ENCODE measurements at places on chromosomes 3 and 15.

- no peak for DNase-seq
These were observed 185.3 kb downstream of the CACNA2D3 start for GRCh38 chr3:54307566-54308180.

DNA sequence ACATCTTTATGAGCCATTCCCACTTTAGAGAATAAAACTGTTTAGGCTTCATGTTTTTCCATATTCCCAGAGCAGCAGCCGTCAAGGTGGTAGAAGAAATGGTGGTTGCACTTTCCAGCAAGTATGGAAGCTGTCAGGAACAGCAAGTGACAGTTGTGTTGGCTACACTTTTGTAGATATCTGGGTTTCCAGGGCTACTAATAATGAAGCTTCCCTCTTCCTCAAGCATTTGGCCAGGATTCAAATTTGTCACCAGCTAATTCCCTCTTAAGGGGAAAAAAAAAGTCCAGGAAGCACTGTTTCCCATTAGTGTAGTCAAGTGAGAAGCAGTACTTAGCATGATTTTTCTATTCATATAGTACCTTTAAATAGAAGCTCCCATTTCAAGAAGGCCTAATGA lies 252.8 kb downstream of the IGSF11 start:
- no peak for DNase-seq

DNA sequence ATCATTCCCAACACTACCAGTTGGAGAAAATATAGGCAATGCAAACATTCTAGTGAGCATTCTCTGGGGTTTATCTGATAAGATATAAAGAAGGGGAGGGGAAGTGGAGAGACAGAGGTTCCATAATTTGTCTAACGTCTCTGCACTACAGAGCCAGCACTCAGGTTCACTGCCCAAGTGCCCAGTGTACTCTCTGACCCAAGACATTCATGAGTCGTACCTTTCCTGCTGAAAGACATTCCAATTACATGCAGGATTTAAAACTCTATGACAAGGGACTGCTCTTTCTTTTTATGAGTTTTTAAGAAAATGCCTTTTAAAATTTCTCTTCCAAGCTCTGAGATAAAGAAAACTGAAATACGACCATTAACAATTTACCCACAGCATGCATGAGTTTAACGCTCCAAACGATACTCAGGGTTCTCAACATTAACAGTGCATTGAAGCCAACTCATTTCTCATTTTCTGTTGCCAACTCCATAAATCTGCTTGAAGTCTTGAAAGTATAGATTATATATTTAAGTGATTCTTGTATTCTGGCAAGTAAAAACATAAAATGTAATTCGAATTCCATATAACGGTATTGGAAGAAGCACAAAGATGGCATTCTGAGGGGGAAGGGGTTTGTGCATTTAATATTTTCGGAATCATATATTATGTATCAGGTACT lies 193.4 kb downstream of the SUCLG2 start:
- no peak for DNase-seq

DNA sequence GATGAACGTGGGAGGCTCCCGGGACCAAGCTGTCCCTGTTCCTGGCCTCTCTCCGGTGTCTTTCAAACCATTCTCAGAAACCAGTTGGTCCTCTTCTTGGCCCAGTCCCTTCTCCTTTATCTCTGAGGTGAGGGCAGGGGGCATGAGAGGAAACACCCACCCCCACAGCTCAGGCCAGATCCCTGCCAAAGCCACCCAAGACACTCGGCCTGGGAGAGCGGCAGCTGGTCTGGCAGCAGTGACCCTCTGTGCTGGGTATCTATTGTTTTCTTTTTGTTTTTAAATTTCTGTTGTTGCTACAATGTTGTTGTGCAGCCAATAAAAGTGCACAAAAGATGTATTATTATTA lies 27.3 kb downstream of the ACSBG1 start:
- DNase-seq = no peak

DNA sequence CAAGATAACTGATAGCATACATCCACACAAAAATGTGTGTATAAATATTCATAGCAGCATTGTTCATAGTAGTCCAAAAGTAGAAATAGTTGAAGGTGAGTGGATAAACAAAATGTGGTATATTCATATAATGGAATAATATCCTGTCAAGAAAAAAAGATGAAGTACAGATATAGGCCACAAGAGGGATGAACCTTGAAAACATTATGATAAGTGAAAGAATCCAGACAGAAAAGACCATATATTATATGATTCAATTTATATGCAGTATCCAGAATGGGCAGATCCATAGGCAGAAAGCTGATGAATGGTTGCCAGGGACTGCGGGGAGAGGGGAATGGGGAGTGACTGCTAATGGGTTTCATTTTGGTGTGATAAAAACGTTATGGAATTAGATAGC lies 54.3 kb upstream of the TNIK start:
- DNase-seq = no peak

DNA sequence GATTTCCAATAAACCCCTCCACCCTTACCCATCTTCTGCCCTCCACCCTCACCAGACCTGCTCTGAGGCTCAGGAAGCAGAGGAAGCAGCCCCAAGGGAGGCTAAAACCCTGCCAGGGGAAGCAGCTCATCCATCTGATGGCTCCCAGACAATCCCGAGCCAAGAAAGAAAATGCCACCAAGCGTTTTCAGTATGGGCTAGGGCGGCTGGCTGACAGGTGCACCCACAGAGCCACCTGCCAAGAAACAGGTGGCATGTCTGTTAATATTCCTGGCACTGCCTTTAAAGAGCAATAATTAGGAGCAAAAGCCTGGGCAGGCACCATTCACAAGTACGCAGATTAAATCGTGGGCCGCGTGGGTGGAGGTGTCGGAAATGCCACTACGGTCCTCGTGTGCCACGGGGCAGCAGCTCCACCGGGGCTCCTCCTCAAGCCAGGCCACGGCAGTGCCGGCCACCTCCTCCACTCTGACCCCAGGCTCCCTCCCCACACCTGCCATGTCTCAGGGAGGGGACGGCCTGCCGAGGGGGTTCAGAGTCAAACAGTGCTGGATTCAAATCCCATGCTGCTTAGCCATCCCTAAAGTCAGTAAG lies 23.9 kb upstream of the GRIP2 start:
- DNase-seq = no peak

DNA sequence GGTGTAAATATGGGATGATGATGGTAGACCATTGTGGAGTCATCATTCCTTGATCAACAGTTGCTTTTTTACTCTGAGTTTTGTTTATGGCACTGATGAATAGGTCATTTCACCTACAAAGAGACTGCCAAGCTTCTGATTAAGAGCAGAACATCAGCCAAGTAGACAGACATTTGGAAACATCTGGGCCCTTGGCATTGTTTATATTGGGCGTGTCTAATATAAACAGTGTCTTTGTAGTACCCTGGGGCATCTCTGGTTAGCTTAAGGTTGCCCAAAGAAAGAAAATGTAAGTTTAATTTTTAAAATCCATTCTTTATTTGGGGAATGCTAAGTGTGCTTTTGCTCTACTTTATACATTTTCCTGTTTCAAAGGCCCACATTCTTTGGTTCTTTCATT lies 377.0 kb downstream of the FEZF2 start:
- no peak for DNase-seq

DNA sequence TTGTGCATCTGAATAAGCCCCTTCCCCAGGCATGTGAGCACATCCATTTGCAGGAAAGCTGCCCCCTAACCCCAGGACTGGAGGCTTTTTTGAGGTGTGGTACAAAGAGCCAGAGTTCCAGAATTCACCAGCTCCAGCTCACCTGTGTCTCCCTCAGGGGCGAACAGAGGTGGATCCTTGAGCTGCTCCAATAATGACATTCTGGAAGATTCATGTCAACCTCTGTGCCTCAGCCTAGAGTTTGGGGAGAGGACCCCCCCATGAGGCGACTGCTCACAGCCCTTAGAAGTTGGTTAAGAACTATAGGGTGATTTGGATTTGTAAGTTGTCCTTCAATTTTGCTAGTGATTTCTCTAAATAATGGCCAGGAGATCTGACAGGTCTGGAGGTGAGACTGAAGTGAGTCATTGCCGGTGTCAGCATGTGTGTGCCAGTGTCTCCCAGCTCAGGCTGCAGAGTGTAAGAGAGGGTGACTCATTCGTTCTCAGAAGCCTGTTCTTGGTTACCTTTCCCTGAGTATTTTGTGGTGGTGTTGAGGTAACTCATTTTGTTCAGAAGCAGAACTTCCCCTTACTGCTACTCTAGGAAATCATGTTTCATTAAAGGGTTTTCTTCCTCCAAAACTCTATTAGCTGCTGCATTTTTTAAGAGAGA lies 136.9 kb upstream of the TOPAZ1 start:
- no peak for DNase-seq

- no peak for DNase-seq
These were observed 84.4 kb upstream of the RAD18 start for GRCh38 chr3:9047452-9048346.

DNA sequence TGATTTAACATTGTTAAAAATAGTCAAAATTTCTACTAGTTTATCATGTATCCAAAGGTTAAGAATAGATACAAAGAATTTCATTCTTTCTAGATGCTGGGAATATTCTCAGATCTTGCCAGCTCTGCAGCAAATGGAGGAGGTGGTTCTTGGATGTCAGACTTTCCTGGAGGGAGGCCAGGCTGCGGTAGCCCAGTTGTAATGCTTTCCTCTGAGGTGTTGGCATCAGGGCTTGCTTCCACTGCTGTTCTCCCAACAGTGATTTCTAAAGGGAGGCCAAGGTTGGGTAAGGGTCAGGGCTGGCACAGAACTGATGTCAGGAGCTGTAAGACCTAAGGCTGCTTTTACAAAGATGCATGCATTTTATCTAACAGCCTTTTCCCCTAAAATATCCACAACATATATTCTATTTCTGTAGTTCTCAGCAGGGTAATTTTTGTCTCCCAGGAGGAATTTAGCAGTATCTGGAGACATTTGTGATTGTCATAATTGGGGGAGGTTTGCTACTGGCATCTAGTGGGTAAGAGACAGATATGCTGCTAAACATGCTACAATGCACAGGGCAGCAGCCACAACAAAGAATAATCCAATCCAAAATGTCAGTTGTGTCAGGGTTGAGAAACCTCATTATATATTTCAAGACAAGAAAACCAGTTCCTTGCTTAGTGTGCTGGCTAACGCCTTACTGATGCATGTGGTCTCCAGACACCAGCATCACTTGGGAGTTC lies 42.0 kb upstream of the SPTSSB start:
- DNase-seq = no peak

DNA sequence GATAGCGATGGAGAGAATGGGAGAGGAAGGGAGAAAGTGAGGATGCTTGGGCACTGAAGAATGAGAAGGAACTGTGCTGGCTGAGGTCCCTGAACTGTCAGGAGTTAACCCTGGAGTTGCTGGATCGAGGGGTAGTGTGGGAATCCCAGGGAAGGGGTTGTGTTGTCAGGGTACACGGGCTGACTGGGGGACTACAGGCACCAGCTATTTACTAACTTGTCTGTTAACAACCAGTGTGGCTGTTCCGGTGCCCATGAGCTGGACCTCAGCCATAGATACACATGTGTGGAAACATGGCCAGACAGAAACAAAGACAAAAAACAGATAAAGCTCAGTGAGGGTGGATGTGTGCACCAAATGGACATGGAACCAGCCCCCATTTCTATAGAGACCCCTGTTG lies 55.1 kb downstream of the GASK1A start:
- DNase-seq = no peak

DNA sequence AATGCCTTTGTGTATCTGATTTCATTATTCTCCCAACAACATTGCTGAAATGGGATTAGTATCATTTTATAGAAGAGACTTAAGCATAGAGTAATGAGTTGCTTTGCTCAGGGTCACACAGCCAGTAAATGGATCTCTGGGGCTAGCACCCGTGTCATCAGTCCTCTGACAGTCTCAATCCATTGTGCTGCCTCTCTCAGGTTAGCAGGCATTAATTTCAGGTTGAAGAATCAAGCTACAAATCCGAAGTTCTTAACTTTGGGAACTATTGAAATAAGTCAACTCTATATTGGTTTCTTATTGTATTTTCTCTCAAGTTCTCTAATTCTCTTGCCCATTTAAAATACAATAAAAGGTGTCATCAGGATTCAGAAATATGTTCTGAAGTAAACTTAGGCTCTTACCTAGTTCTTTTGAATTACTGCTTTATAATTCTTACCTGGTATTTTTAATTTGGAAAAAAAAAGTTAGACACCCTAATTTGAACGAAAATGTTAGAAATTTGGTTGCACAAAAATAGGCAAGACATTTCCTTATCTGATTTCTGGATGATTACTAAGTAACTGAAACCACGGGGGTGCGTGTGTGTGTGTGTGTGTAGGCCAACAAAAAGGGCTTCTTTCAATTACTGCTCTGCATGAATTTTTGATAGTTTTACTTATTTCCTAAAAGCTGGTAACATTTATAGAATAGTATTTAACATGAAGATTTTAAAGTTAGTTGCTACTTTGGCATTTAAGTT lies 189.8 kb downstream of the MBNL1 start:
- DNase-seq = no peak

DNA sequence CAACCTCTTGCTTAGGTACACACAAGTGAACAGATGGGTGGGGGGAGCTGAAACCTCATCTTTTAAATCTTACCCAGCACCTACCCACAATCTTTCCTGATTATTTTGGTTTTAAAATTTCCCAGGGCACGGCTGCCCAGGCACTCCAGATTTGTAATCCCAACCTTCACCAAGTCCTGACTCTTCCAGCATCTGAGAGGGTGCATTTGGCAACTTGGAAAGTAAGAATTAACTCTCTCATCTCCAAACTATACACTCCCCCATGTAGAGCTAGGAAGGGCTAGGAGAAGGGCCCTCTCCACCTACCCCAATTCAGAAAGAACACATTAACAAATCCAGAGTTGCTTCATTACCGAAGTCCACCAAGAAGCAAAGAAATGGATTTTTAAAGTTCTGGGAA lies 41.7 kb upstream of the PRICKLE2 start:
- DNase-seq = no peak

GRCh38 chr3:46944191-46944590 lies 32.4 kb downstream of the CCDC12 start:
- no peak for DNase-seq

GRCh38 chr3:37523361-37523760 lies 338.3 kb upstream of the CTDSPL start:
- no peak for DNase-seq

DNA sequence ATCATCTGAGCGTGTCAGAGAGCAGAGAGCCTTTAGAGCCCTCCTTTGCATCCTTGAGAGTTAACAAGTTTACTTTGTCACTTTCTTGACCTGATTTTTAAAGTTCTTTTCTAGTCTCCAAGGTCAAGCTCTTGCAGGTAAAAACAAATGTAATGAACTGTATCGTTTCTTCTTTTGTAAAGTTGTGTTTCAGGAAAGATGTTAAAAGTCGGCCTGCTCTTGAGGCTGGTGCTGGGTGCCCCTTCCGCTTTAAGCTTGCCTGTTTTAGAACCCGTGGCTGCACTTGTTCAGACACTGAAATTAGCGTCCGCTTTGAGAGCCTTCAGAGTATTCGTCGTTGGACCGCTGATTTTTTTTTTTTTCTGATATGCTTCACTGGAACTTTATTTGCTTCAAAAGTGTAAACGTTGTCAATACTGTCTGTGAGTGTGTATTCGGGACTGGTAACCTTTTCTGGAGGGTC lies 52.6 kb upstream of the ULK4 start:
- no peak for DNase-seq

- DNase-seq = no peak
These were observed 165.1 kb downstream of the LSAMP start for GRCh38 chr3:116280130-116280740.

- DNase-seq = no peak
These were observed 127.2 kb upstream of the DLG1 start for GRCh38 chr3:197425485-197426120.
